ENCODE measurements at places on chromosomes 1 and 21.

DNA sequence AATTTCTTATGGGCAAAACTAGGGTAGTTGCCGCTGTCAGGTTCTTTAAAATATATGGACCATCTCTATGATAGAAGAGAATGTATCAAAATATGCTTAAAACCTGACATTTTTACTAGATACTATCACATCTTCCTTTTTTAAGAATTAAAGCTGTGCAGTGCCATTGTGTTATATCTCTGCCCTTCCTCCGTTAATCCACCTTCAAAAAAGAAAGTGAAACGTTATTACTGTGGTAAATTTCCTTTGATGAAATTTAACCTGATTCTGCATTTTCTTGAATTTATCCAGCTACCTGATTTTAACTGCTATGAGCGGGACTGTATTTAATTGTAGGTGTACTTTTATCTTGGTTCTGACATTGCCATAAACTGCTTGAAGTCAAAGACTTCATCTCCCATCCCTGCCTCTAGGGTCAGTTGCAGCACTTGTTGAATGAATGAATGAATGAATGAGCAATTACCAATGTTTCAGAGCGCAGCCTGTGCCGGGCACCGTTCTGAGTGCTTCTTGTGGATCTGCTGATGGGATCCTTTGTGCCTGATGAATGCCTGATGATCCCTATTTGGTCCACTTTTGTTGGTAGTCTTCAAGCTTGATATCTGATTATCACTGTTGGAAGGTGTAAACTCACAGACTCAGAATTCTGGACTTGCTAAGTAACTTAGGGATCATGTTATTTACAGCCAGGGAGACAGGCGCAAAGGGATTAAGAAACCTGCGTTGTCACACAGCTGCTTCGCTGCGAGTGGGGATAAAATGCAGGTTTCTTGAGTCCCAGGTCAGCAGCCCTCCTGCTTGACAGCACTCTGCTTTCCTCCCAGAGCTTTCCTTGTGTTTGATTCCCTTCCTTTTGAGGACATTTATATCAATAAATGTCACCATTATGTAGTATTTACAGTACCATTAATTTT is 30.1 kb downstream of the SMYD2 start:
- no peak for DNase-seq

- DNase-seq: no peak
Measured at GRCh38 chr1:115507901-115508300, 133.9 kb upstream of the VANGL1 start.

DNA sequence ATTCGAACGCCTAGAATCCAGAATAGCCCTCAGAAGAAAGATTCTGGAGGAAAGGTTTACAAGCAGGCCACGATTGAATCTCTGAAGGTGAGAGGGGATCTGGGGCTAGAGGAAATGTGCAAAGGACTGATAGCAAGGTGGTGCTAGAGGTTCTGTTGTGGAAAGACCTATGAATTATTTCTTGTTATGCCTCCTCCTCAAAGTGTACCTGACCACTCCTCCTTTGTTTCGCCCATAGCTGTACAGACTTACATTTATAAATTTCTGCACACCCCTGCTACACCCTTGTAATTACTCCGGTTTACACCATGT is 986 bp downstream of the TCEANC2 start:
- no peak for DNase-seq

DNA sequence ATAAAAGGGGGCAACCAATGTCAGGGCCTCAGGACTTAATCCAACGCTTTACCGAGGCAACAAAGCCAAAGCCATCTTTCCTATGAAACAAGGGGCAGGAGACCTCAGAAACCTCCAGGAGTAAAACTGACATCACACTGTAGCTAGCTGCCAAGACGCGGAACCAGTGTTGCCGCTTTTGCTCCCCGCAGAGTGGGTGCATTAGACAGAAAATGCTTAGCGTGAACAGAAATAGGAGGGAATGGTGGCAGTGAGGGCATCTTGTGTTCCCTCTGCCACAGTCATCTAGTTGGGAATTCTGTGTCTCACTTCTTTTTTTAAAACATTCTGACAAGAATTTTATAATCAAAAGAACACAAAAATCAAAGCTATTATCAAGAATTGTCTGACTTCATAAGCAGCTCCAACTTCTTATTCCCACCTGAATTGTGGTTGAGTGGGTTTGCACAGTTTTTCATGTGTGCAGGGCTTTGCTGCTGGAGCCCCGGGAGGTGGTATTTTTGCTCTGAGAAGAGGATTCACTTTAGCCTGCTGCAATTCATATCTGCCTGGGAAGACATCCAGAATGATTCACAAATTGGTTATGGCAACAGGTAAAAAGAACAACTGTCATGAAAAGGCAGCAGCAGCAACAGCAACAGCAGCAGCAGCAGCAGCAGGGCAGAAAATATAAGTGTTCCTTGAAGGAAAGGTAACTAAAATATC is 82.2 kb upstream of the DIRAS3 start:
- no peak for DNase-seq

- DNase-seq: no peak
Measured at GRCh38 chr1:55547405-55547804, 332.2 kb upstream of the USP24 start.
